ENCODE measurements at places on chromosomes 11 and 22. TPM values are rescaled to one million over a fixed set of nuclear protein-coding genes. Genes with fewer than 3 reads are reported as not detected.

DNA sequence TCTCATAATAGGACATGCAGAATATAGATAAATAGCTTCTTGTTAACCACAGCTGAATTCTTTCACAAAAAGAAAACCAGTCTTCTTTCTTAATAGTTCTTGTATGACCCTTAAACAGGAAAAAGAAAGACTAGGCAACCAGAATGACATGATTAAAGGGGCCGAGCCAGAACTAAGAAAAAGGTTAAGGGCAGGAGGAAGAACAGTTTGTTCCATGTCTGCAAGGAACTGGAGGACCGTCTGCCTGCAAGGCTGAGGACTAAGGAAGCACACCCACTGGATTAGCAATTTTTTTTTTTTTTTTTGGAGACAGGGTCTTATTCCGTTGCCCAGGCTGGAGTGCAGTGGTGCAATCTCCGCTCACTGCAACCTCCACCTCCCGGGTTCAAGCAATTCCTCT is 26.0 kb upstream of the TMPRSS5 start:
- no peak for DNase-seq

CCDC87 gene
- total RNA-seq: 0.24 TPM

TCIRG1 gene
- 105 TPM for total RNA-seq

DNA sequence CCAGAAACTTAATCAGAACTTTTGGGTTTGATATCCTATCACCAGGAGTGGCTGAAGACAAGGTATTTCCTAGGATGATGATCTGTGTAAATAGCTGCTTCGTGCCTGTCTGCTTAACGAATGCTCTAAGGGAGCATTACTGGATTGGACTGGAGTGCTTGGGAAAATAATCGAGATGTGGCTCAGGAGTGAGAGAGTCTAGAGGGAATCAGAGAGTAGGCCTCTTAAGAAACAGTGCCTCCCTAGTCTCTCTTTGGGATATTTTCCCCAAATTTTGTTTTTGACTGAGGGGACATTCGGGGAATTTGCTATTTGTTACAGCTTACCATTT is 2.5 kb downstream of the MAML2 start:
- DNase-seq: no peak

DNA sequence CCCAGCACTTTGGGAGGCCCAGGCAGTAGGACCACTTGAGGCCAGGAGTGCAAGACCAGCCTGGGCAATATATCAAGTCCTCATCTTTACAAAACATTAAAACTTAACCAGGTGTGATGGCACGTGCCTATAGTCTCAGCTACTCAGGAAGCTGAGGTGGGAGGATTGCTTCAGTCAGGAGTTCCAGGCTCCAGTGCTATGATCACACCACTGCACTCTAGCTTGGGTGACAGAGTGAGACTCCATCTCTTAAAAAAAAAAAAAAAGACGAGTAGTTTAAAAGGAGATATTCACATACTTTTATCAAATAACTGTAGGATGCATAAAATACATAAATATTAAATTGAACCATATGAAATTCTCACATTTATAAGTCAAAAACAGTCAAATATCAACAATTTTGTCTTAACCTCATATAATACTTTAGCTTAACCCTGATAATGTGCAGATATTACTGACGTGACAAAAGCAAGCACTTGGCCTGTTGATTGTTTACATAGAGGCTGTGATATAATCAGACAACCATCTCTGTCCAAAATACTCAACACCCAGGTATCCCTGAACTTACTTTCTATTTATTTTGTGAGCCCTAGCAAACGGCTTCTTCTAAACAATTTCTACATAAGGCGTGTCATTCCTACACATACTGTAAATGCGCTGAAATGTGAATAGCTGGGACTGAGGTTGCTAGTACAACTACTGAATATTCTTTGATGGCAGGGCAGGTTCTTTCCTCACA is 57.0 kb downstream of the PRCP start:
- no peak for DNase-seq

DNA sequence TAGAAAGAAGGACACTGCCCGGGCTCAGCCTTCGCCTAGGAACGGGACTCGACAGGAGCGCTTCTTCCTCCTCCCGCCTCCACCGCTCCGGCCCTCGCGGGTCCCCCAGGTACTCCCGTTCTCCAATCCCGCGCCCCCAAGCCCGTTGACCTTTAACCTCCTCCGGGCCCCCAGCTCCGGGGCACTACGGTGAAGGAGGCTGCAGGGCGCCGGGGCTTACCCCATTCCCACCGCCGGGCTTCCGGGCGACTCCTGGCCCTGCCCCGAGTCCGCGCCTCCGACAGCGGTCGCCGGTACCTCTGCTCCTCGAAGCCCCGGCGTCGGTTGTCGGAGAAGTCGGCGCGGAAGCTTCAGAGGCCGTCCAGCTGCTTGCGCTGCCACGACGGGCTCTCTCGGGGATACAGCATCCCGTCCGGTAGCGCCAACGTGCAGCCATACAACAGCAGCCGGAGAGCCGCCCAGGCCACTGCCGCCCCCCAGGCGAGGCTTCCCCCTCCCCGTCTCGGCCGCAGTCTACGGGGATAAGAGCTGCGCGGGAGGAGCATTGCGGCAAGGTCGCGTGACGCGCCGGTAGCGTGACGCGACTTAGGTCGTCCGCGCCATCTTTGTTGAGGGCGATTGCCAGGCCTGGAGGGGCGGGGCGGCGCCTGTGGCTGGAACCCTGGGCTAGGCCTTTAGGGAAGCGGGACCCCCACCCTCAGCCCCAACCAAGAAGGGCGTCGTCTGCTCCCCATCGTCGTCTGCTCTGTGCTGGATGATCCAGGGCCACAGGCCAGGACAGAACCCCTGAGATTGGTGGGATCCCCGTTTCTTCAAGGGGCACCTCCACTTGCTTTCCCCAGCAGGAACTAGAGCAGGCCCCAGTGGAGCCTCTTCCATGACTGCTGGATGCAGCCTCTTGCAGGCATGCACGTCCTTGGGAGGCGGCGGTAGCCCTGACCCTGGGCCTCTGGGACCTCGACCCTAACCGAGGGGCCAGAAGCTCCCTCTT is 26.3 kb downstream of the RGL4 start:
- peak; percentile 96 for DNase-seq

GRCh38 chr11:71342951-71343827 is 90.8 kb upstream of the SHANK2 start:
- peak; percentile 61 for DNase-seq

DNA sequence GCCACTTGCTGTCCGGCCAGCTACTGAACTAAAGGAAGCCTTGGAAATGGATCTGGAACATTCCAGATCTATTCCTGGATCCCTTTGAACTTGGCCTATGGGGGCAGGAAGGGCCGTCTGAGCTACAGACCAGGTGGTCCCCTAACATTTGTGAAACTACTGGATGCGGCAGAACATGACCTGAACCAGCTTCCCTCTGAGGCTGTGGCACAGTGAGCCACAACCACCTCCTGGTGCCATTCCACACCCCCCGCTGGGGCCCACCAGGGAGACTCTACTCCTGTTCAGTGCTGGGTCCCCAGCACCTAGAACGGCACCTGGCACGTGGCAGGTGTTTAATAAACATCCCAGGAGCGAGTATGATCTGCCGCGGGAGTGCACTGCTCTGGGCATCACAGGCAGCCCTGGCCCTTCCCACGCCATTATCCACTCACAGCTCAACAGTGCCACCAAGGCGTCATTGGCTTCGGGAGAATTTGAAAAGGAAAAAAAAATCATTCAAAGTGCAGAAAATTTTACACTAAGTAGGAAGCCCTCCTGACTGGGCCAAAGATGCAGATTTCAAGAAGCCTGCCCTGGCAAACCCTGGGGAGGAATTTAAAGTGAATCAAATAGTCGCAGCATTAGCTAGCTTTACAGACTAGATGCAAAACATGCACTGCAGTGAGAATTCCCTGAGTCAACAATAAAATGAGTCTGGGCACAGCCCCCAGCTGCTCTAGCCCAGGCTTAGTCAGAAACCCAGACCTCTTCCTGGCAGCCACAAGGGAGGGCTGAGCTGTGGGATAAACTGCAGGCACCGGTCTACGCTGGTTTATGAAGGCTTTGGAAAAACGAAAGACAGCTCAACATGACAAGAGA is 14.3 kb upstream of the EFCAB6 start:
- DNase-seq: no peak

DNA sequence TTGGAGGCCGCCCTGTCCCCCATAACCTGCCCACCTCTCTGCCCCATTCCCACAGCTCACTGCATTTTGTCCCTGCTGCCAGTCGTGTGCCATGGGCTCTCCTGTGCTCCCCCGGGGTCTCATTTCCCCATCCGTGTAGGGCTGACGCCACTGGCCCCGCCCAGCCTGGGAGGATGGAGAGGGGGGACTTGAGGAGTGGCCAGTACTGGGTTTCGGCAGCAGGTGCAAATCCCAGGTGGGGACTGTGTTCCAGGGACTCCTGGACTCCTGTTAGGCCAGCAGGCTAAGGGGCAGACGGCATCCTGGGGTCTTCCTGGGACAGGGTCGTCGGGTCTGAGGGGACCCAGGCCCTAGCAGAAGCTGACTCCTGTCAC is 1.2 kb upstream of the MYO7A start:
- DNase-seq: no peak

MB gene
- 2.3 TPM for total RNA-seq

- DNase-seq: no peak
These were observed 5.9 kb downstream of the GNG3 start for GRCh38 chr11:62713343-62713742.

DNA sequence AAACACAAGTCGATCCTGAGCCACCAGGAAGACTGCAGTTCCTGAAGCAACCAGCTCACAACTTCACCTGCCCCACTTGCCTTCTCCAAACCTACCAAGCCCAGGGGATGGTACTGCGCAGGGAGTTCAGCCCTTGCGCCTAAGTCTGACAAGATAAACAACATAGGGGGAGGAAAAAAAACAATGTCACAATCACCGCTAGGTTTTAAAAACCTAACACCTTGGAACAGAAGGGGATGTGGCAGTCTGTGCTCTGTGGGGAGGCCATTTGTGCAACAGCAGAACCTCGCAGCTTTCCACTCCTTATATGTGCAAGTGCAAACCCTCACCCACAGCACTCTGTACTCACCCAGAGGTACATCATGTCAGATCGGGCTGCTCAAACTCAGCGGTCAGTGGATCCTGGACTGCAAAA is 134.2 kb downstream of the RBFOX2 start:
- DNase-seq: no peak

DNA sequence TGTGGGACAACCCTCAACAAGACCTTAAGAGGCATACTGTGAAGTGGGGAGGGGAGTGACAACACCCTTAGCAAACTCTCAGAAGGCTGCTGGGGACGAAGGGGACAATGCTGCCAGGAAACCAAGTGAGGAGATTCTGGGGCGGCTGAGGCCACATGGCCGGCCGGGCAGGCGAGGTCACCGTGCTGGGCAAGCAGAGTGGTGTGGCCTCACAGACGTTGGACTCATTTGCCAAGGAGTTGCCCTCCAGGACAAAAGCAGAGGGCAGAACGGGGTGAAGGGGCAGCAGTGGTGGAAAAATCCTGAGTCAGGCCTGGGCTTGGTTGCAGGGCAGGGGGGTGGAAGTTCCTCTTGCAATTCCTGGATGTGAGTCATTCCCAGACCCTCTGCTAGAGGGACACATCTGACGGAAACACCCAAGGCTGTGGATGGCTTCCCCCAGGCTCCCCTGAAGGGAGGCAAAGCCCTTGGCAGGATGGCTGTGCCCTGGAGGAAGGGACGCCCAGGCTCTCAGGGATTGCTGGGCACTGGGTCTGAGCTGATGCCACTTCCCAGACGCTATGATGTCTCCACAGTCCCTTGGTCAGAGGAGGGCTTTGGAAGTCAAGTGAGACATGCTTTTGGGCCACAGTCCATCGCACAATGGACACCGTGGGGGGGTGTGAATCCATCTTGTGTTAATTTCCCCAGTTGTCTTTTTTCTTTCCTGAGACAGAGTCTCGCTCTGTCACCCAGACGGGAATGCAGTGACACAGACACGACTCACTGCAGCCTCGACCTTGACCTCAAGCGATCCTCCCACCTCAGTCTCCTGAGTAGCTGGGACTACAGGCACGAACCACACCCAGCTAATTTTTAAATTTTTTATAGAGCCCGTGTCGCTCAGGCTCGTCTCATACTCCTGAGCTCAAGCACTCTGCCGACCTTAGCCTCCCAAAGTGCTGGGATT is 16.2 kb upstream of the SHANK3 start:
- no peak for DNase-seq

GRCh38 chr11:6604790-6605189 is 1.2 kb downstream of the ILK start:
- no peak for DNase-seq

DNA sequence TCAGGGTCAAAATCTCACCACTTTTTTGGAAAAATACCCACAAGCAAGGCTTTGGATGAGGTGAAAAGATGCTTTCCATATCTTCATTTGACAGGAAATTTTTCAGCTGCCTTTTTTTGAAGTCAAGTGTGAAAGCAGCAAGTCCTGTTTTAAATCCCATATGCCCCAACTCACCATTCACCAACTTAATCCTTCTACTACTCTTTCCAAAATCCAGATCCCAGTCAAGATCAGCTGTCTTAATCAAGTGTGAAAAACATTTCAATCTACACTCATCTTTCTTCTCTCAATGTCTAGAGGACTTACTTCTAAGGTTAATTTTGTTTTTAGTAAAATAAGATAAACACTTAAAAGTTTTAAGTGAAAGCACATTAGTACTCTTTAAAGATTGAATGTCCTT is 128.4 kb upstream of the CEP126 start:
- no peak for DNase-seq

DNA sequence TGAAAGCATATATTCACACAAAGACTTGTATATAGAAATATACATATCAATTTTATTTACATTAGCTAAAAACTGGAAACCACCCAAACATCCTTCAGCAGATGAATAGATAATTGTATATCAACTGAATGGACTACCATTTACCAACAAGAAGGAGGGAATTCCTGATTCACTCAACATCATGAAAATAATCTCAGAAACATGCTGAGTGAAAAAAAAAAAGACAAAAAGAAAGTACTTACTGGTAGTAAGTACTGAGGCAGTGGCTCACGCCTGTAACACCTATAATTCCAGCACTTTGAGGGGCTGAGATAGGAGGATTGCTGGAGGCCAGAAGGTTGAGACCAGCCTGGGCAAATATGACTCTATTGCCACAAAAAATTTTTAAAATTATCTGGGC is 7.4 kb upstream of the IPO7 start:
- DNase-seq: no peak

GRCh38 chr22:19448739-19449421 is 1.4 kb upstream of the C22orf39 start:
- no peak for DNase-seq

C11orf97 gene
- total RNA-seq: not detected

DNA sequence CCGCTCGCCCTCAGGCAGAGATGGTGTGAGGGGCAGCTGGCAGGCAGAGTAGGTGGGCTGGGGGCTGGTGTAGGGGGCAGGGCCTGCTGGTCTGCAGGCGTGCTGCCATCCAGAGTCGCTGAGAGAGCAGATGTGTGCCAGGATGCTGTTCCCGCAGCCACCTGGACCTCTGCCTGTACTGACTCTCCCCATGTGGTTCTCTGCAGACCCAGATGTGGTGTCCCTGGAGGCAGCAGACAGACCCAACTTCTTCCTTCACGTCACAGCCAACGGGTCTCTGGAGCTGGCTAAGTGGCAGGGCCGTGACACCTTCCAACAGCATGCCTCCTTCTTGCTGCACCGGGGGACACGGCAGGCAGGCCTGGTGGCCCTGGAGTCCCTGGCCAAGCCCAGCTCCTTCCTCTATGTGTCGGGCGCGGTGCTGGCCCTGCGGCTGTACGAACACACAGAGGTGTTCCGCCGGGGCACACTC is 58.6 kb downstream of the OTOG start:
- DNase-seq: no peak

GRCh38 chr11:76772783-76773106 is 10.4 kb upstream of the TSKU start:
- DNase-seq: no peak

GRCh38 chr22:25626624-25626990 is 62.1 kb downstream of the GRK3 start:
- no peak for DNase-seq

Data from posterior vena cava (tissue), 2 donors.